Testis (tissue), 5 donors: ENCODE measurements at places on chromosomes 6 and 20. TPM values are rescaled to one million over a fixed set of nuclear protein-coding genes. Genes with fewer than 3 reads are reported as not detected.

- no peak for DNase-seq
Measured at GRCh38 chr6:110564703-110565421, 88.4 kb upstream of the SLC22A16 start.

DNA sequence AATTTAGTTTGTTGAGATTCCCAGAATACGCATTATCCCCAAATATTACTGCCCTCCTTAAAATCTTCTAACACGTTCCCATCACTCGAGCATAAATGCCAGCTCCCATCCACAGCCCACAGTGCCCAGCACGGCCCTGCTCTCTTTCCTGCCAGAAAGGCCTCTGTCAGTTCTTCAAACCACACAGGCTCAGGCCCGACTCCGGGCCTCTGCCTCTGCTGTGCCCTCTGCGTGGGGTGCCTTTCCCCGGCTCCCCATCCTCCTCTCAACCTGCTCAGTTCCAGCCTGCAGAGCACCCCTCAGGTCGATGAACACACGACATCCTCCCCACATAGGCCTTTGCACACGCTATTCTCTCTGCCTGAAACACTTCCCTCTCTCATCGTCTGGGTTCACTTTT lies 12.8 kb downstream of the ULBP3 start:
- no peak for DNase-seq

GRCh38 chr20:49297605-49298530 lies 20.0 kb upstream of the ZNFX1 start:
- DNase-seq: no peak

DNA sequence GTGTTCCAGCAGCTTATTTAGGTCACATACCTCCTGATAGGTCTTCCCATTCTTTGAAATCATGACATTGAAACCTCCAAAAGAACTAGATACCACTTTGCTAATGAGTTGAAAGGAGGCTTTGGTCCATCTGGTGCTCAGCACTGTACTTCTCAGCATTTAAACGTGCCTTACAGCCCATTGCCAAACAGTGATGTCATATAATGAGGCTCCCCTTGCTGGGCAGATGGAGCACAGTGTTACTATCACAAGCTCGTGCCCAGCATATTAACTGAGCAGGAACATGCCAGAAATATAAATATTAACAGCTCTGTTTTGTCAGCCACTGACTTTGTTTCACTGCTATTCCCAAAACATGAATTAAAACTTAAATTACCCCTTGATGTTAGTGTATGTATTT lies 25.5 kb upstream of the MAPK13 start:
- no peak for DNase-seq

DNA sequence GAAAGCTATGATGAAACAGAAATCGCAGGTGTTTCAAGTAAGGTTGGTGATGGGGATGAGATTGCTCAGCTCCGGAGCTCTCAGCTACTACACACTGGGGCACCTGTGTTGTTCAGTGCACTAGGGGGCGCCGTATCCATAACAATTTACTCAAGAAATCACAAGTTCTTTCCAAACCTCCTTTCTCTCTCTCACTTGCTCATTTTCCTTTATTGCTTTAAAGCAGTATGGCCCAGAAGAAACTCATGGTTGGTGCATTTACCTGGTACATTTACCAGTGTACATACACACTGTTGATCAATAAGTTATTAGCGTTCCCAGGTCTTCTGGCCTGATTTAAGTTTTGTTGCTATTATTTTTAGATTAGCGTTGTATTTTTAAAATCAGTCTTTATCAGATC lies 235.2 kb upstream of the TAB2 start:
- peak; percentile 94 for DNase-seq

DNA sequence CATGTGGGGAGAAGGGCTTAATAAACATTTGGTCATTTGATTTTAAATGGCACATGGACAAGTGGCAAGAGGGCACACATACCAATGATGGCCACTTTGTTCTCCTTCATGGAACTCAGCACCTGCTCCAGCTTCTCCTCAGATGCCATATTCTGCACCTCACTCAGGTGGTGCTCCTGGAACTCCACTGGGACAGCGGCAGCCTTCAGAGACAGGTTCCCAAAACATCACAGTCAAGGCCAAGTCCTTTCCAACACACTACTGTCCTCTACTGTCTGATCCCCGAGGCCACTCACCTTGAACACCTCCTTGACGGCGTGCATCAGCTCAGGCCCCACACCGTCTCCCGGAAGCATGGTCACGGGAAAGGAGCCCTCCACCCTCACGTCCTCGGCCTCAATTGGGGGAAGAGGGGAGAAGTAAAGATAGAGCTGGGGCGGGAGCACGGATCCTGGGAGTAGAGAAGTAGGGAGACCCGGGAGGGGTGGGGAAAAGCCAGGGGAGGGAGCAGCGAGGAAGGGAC lies 591 bp downstream of the IDH3B start:
- no peak for DNase-seq

- peak; percentile 89 for DNase-seq
Measured at GRCh38 chr6:142945049-142945445, at the start of gene HIVEP2. Gene HIVEP2, minus strand, starts transcription at chr6:142945176. Its CDS starts 170,438 bp downstream, at chr6:142774738.

GRCh38 chr6:25173951-25174474 lies 105.2 kb upstream of the CARMIL1 start:
- no peak for DNase-seq

GRCh38 chr6:39020136-39020535 lies 28.4 kb upstream of the GLP1R start:
- no peak for DNase-seq

- DNase-seq: no peak
Measured at GRCh38 chr6:6688951-6689350, 100.4 kb downstream of the LY86 start.

DNA sequence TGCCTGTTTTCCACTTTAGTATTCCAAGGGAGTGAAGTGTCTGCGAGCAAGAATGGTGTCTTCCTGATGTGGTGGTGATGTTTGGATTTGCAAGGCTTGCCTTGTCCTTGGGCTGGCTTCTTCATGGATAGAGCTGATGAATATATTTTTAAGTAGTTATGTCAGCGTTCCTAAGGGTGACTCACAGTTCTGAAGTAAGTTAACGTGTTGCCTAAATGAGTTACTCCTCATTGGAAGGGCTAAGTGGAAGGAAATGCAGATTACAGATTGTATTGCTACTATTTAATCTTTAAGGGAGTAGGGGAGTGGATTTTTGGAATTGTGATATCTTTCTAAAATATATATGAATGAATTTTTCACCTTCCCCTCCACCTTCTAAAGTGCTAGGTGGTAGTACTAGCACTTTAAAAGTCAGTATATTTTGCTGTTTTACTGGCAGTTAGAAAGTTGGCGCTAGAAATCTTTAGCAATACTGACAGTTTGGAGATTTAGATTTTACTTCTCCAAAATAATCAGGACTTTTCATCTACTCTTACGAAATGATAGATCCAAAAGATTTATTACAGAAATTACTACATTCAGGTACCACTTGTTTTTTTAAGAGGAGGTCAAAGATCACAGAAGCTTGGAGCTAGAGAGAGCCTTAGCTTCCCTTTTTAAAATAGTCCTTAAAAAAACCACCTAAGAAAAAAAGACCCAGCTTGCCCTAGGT lies 197.4 kb downstream of the JARID2 start:
- no peak for DNase-seq

GRCh38 chr6:137536104-137536773 lies 42.0 kb upstream of the OLIG3 start:
- no peak for DNase-seq

DNA sequence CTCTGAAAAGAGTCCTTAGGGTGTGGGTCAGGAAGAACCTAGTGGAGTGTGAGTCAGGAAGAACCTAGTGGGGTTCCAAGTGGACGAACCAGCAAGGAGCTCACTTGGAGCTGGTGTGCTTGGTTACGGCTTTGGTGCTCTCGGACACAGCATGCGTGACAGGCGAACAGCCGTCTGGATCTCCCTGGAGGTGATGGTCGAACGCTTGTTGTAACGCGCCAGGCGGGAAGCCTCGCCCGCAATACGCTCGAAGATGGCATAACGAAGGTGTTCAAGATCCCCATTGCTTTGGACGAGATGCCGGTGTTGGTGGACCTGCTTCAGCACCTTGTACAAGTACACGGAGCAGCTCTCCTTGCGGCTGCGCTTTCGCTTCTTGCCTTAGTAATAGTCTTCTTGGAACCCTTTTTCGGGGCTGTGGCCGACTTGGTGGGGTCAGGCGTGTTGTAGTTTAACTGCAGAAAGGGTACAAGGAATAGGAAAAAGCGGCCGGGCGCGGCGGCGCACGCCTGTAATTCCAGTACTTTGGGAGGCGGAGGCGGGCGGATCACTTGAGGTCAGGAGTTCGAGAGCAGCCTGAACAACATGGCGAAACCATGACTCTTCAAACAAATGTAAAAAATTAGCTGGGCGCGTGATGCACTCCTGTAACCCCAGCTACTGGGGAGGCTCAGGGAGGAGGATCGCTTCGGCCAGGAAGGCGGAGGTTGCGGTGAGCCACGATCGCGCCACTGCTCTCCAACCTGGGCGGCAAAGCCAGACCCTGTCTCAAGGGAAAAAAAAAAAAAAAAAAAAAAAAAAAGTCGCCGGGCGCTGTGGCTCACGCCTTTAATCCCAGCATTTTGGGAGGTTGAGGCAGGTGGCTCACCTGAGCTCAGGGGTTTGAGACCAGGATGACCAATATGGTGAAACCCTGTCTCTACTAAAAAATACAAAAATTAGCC lies 48.0 kb downstream of the OR2B2 start:
- peak; percentile 48 for DNase-seq

DNA sequence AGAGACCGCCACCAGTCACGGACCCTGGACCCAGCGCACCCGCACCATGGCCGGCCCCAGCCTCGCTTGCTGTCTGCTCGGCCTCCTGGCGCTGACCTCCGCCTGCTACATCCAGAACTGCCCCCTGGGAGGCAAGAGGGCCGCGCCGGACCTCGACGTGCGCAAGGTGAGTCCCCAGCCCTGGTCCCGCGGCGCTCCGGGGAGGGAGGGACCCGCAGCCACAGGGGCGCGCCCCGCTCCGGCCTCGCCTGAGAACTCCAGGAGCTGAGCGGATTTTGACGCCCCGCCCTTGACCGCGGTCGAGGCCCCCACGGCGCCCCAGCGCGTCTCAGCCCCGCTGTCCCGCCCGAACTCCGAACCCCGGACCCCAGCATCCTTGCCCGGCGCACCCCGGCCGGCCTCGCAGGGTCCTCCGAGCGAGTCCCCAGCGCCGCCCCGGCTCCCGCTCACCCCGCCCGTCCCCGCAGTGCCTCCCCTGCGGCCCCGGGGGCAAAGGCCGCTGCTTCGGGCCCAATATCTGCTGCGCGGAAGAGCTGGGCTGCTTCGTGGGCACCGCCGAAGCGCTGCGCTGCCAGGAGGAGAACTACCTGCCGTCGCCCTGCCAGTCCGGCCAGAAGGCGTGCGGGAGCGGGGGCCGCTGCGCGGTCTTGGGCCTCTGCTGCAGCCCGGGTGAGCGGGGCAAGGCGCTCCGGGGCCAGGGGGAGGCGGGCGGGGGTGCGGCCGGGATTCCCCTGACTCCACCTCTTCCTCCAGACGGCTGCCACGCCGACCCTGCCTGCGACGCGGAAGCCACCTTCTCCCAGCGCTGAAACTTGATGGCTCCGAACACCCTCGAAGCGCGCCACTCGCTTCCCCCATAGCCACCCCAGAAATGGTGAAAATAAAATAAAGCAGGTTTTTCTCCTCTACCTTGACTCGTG lies at the start of gene OXT:
Gene OXT (plus strand): TSS at position 11 of the 920 bp plus-strand sequence. CDS start 36 bp downstream, at position 47.
- DNase-seq: no peak

GRCh38 chr6:123016431-123017103 lies 20.5 kb downstream of the CLVS2 start:
- DNase-seq: no peak

GRCh38 chr20:56352345-56353055 lies 6.3 kb upstream of the FAM210B start:
- DNase-seq: no peak

DNA sequence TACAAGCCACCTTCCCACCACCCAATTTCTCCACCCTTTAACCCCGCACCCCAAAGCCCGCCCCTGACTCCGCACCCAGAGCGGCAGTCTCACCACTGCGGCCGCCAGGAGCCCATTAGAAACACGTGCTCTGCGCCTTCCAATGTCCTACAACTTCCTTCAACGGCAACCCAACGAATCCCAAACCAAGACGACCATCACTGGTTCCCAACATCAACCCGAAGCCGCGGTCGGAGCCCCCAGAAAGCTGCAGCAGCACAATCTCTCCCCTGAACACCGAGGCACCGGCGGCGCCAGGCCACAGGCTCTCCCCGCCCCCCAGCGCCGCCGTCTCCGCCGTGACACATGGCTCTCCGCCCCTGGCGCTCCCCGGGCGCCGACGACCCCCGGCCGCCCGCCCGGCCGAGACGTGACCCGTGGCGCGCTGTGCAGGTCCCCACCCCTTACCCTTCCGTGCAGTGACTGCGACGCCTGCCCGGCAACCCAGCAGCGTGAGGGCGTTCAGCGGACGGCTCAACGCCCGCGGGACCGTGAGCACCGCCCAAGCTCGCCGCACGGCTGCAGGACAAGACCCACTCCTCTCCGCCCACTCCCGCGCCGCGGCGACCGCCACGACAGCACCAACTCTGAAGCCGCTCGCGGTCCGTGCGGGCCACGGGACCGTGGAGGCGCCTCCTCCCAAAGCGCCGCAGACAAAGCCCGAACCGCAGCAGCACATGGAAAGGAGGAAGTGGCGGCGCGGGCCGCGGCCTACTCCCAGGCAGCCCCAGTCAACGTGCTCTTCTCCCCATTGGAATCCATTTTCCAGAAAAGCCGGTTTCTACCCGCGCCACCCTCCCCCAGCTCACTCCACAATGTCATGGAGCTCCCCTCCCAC lies 551 bp downstream of the SYNCRIP start:
- DNase-seq: peak; percentile 72

DNA sequence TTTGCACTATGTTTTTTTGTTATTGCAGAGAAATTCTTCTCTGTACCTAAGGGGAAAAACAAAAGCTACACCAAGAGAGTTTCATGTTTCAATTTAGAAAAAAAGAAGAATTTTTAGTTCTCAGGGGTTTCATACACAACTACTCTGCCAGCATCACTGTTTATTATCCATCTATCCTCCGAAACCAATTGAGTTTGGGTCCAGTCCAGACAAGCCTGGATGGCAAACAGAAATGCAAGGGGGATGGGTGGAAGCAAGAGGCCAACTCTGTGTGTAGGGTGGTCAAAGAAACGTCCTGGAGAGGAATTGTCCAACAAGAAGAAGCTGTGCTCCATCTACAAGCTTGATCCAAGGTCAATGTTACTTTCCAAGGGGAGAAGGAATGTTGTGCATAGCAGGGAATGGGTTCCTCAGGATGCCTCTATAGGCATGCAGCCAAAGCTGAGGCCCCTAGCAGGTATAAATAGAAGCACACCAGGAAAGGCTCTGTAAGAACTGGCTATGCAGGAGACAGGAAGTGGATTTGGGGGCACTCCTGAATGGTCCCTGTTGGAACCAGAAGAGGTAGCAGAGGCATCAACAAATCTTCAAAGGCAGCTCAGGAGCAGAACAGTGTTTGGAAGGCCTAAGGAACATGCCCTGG lies 64.4 kb downstream of the FILIP1 start:
- no peak for DNase-seq

- DNase-seq: peak; percentile 83
Measured at GRCh38 chr6:44151348-44152108, 7.1 kb upstream of the CAPN11 start.

- DNase-seq: peak; percentile 73
Measured at GRCh38 chr20:40741507-40742106, 52.6 kb upstream of the MAFB start.

Gene PLCB4
- total RNA-seq: 19.4 TPM

Gene IL17F
- not detected for total RNA-seq

Gene LAMA2
- total RNA-seq: 94.8 TPM

Gene SLC35D3
- total RNA-seq: not detected

Gene TASP1
- total RNA-seq: 14.4 TPM

Gene OXT
- total RNA-seq: 6.7 TPM

Gene NINL
- 32.8 TPM for total RNA-seq

Gene PRICKLE4
- 1.9 TPM for total RNA-seq
